ENCODE measurements at places on chromosomes 3 and 15. TPM values are rescaled to one million over a fixed set of nuclear protein-coding genes. Genes with fewer than 3 reads are reported as not detected.

- DNase-seq, result peak; percentile 98
These were observed 145.5 kb upstream of the TPM1 start for GRCh38 chr15:62896969-62897486.

DNA sequence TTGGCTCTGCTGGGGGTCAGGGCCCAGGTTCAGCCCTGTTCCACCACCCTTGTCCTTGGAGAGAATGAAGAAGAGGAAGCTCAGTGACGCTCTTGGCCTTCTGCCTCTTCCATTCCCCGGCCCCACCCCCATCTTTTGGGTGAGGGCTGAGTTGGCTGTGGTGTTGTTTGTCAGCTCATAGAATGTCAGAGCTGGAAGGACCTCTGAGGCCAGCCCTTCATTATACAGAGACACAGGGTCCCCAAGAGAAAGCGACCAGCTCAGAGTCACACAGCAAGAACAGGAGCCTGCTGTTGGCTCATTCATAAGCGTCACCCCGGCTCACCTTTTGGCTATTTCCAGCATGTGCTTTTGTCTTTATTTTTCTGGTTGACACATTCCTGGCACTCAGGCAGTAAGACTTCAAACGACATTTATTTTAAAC is 68.2 kb downstream of the AAGAB start:
- no peak for DNase-seq

- no peak for DNase-seq
These were observed 252.2 kb downstream of the SHQ1 start for GRCh38 chr3:72595927-72596610.

GRCh38 chr3:42224658-42225421 is 41.1 kb downstream of the CCK start:
- DNase-seq, result no peak

STRIT1 gene
- total RNA-seq, result not detected

PLA2G4B gene
- 2.2 TPM for total RNA-seq

IMPG2 gene
- 0.05 TPM for total RNA-seq

SMAD6 gene
- total RNA-seq, result 12.0 TPM

P2RY12 gene
- not detected for total RNA-seq

CHDH gene
- total RNA-seq, result not detected

DNA sequence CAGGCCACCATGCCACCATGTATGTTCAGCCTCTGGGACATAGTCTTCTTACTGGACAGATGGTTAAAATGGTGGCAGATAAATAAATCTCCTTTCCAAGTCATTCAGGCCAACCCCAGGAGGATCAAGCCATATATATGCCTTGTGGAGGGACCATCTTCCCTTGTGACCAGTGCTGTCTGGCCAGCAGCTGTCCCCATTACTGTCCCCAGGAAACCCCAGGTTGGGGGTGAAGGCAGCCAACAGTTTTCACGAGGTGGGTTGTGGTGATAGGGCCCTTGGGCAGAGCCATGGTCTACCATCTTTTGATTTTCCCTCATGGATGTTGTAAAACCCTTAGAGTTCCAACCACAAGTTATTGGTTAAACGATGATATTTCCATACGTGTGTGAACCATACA is 48.7 kb upstream of the PCSK6 start:
- no peak for DNase-seq

- peak; percentile 10 for DNase-seq
These were observed 33.5 kb upstream of the SPATA12 start for GRCh38 chr3:57026944-57027343.
